Stimulated activated CD4-positive, alpha-beta T cell treated with anti-CD3 and anti-CD28 coated beads, Interleukin-2, amount 100 ng/mL, for 24 hours (primary cell): ENCODE measurements at places on chromosomes 1 and 21.

DNA sequence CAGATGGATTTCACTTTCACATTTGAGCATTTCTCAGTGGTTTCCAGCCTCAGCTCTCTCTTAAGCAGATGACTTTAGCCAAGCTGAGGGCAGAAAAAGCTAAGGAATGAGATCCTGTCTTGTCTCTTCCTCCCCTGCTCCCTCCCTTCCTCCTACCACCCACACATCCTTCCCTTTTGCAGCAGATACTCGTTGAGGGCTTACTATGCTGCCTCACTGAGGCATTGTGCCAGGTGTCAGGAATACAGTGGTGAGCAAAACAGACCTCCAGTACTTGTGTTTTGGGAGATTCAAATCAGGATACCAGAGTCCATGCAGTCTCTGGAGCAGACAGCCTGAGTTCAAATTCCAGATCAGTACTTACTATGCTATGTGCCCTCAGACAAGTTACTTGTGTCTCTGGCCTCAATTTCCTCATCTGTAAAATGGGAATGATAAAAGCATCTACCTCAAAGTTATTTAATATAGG, 43.2 kb downstream of the KIF26B start:
- no peak for DNase-seq

GRCh38 chr1:22224631-22225030, 81.7 kb upstream of the WNT4 start:
- DNase-seq: no peak

GRCh38 chr1:15702722-15703550, 18.8 kb downstream of the PLEKHM2 start:
- no peak for DNase-seq

- DNase-seq: no peak
Measured at GRCh38 chr21:40130476-40130875, 263.2 kb downstream of the PCP4 start.

DNA sequence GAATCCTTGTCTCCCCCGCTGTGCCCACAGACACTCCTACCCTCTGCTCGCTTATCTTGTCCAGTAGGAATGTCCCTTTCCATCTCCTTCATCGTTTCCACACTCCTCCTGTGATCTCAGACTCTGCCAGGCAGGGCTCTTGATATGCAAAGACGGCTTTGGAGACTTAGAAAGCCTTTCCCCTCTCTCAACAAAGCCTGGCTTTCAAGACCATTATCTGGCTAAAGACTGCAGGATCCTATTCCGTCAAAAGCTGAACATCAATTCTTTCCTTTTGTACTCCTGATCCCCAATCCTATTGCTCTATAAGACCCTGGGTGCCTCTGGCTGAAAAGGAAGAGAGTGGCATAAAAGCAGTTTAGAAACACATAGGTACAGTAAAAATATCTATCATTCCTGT, 63.9 kb downstream of the SDC3 start:
- no peak for DNase-seq

DNA sequence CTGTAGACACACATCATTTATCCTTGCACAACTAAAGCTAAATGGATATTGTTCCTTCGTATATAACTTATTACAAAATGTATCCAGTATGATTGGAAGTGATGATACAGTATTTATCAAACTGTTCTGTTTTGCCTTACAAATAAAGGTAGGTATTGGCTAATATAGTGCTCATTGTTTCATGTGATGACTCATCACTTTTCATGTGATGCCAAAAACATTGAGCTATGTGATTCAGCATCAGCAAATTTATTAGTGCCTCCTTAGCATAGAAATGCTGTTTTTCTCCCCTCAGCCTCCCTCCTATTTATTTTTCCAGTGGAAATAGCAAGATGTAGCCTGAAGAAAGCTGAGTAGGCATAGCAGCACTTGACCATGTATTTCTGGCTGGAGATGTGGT, 228.6 kb upstream of the LYPLAL1 start:
- DNase-seq: no peak

DNA sequence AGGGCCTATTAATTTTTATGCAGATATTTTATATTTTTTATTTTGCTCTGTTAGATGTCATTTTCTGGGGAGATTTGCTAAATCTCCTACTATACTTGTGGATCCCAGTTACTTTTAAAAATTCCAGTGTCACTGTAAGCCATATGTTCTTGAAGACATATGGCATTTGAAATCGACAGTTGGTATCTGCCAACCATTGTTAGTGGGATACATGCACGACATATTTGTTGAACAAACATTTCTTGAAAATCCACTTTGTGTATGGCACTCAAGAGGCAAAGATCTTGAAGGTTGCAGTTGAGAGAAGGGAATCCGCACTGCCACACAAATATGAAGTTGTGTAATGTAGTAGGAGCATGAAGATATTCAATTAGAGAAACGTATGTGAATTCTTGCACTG, 287.7 kb downstream of the HHAT start:
- DNase-seq: no peak

GRCh38 chr1:22688466-22688865, 22.2 kb upstream of the EPHB2 start:
- DNase-seq: no peak

- no peak for DNase-seq
Measured at GRCh38 chr1:246622035-246622652, 55.9 kb downstream of the CNST start.

DNA sequence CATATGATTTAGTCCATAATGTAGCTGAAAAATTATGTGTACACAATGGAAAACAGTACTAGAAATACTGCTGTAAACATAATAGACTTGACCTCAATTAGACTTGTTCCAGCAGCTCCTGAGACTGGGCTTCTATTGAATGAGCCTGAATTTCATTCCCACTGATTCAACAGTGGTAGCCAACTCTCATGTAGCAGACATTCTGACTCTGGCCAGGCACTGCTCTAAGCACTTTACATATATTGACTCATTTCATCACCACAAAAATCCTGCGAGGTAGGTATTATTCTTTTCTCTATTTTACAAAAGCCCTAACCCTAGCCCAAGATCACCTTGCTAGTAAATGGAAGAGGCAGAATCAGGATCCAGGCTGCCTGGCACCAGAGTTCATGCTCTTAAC, 12.8 kb upstream of the CTSS start:
- no peak for DNase-seq

DNA sequence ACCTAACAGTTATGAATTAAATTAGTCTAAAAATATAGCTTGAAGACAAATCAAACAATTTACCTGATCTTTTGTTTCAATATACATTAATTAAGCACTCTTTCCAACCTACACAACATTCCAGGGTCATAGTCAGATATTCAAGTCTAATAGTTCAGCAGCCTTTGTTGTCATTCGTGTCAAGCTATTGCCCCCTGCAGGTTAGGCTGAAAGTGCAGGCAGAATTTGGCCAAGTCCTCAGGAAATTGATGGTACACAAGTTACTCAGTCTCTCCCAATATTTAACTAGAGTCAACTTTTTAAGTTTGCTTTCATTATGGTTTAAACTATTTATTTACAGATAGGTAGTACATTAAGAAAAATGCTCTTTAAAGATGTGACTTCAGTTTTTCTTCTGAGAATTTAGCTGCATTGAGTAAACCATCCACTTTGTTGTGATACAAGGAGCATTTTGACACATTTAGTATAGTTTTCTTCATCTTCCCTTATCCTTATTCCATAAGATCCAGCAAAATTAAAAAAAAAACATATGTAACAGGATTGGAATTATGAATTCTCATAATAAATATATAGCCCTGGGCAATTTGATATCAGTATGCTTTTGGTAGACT, 130.3 kb upstream of the DPYD start:
- peak; percentile 79 for DNase-seq

- no peak for DNase-seq
Measured at GRCh38 chr1:196438329-196438728, 169.9 kb downstream of the KCNT2 start.

- no peak for DNase-seq
Measured at GRCh38 chr1:5515501-5515900, 476.7 kb downstream of the NPHP4 start.

GRCh38 chr1:238589843-238590435, 699.2 kb upstream of the ZP4 start:
- no peak for DNase-seq

DNA sequence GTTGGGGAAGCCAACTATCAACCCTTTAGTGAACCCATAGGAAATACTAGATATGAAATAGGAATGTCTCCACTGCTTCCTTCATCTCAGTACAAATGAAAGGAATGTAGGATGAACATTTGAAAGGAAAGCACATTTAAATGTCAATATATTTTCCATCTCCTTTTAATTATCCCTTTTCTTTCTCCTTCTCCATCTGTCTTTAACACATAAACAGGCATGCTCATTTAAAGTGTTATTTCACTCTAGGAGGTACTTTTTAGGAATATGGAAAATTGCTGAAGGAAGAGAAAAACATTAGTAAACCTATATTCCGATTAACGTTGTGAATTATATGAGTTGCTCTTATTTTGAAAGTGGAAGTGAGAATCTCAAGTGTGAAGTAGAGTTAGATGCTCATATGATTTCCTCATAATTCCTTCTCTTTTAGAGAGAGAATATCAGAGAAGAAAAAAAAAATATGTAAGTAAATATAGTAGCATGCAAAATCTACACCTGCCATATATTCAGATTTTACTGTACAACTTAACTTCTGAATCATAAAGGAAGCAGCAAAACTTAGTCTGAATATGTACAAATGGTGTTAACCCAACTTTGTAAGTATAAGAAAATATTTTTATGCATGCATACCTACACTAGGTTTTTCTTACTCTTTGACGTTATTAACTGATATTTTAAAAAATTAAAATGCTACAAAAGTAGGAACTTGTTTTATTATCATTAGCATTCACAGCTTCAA, 406.9 kb upstream of the B3GALT2 start:
- no peak for DNase-seq
